Germinal center (tissue), 1 donor: ENCODE measurements at places on chromosomes 1 and 21.
A peak's percentile ranks its signal among the peaks of the same experiment; 100 is the strongest.

DNA sequence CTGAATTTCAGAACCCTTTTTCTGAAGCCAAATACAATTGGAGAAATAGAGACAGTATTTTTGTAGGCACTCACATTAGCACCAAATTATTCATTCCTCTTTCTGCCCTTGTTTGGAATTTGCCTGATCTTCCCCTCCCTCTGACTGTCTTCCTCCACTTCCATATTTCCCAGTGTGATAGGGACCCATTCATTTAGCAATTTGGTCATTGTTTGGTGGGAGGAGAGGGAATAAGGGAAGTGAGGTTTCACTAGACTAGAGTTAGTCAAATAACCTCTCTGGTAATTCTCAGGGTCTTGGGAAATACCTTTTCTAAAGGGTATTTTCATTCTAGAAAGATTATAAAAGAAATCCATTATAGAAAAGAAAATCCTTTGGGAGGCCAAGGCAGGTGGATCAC is 31.0 kb upstream of the MTMR11 start:
- DNase-seq, result no peak

DNA sequence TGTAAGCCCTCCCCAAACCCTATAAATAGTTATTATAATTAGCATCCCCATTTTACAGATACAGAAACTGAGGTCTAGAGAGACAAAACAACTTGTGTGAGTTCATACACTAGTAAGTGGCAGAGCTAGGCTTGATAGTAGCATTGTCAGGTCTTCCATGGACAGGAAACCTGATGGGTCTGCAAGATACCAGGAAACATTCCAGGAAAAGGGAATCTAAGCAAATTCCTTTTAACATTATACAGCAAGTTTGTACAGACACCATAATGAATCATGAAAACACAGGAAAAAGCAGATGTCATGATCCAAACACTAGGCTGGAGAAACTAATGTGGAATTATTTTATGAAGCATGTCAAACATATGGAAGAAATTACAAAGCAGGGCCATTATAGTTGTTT is 89.1 kb upstream of the KCNK2 start:
- no peak for DNase-seq

GRCh38 chr1:232664844-232665777 is 35.2 kb upstream of the SIPA1L2 start:
- DNase-seq, result no peak

- DNase-seq, result no peak
Observed at GRCh38 chr1:215251428-215251827, 168.9 kb downstream of the KCNK2 start.

DNA sequence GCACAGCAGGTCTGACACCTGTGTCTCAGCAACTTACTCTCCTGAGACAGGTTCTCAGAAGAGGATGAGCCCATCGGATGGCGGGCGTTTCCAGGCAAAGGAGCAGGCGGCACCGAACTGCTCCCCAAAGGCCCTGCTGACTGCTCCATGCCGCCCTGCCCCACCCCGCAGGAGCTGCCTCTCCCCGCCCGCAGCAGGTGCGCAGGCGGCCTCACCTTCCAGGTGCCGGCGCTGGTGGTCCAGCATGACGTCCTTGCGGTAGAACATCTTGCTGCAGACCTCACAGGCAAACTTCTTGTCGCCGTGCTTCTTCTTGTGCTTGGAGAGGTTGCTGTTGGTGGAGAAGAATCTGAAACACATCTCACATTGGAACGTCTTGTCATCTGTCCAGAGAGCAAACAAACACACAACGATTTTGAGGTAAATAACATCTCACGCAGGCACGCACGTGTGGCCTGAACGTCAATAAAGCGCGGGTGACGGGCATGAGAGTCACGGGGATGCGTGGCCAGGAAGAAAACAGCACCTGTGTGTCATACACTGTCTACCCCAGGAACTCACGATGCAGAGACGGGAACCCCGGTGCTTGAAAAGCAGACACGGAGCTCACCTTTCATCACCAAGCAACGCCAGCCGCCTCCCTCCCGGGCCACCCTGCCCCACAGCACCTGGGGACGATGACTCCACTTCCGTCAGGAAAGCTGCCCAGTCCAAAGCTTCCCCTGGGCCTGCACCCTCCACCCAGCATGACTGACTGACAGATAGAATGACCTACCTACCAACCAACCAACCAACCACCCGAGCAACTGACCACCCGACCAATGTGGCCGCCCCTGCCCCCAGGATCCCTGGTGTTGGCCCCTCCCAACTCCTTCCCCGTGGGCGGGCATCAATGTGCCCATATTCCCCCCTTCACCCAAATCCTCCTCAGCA is 50.9 kb downstream of the PRDM15 start:
- no peak for DNase-seq

DNA sequence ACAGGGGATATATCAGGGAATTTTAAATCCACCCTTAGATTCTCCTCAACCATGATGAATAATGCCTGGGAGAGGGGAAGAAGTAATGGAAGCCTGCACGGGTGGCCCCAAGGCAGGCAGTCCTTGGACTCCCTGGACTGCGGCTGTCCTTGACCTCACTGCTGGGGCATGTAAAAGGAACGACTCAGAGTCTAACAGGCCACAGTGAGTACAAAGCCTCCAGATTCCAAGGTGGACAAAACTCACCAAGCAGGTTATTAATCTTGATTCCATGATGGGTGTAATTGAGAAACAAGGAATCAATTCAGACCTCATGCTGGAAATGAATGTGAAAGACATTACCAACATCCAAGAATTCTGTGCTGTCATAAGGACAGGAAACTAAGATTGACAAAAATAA is 13.0 kb upstream of the ARHGAP29 start:
- no peak for DNase-seq

- no peak for DNase-seq
Observed at GRCh38 chr21:29827647-29828046, 112.1 kb downstream of the GRIK1 start.

DNA sequence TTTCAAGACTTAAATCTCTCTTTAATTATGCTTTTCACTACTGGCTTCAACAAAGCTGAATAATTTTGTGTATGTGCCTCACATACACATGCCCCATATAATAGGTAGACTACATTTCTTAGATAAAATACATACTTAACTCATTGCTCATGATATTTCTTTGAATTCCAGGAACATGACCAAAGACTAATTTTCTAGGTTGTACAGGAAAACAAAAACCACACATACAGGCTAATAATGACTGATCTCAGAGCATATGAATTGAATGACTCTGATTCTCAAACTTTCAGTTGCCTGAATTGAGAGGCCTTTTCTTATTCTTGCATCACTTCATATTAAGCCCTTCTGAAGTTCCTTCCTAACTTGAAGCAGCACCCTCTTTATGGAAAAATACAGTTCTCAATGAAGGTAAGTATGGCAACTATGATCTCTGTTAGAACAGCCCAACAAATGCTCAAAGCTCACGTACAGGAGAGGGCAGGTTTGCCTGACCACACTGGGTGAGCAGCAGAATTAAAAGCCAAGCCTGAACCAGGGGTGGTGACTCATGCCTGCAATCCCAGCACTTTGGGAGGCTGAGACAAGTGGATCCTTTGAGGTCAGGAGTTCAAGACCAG is 22.6 kb upstream of the UAP1 start:
- no peak for DNase-seq

DNA sequence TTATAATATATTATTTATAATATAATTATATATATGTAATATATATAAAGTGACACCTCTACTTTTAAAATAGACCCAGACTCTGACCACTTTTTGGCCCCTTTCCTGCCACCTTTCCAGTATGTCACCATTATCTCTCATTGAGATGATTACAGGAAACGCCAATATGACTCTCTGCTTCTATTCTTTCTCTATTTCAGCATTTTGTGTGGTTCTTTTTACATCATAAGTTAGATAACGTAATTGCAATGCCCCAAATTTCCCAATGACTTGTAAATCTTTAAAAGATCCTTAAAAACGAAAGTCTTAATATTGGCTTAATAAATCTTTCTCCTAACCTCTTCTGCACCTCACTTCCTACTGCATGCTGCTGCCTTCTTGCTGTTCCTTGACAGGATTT is 8.1 kb upstream of the GBP5 start:
- no peak for DNase-seq

GRCh38 chr21:31887391-31887841 is 14.6 kb downstream of the HUNK start:
- no peak for DNase-seq

GRCh38 chr1:154327466-154328317 is 2.4 kb downstream of the ATP8B2 start:
- DNase-seq, result peak; percentile 44

DNA sequence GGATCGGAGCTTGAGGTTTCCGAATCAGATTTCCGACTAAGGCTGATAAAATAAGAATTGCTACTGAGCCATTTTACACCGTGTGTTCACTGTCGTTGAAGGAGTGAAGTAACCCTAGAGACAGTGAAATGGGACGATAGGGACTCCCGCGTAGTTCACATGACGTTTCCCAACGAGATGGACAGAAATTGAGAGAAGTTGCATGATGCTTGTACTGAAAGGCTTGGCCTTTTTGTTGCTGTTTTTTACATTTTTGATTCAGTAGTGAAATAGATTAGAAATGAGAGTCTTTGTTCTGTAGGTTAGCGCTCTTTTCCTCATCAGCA is 1.2 kb downstream of the KHDRBS1 start:
- no peak for DNase-seq

- DNase-seq, result no peak
Observed at GRCh38 chr1:157856538-157856937, 14.9 kb upstream of the CD5L start.

- DNase-seq, result no peak
Observed at GRCh38 chr1:179393721-179394120, 27.9 kb downstream of the AXDND1 start.

- no peak for DNase-seq
Observed at GRCh38 chr1:66692681-66693080, 59.6 kb upstream of the DYNLT5 start.

- DNase-seq, result no peak
Observed at GRCh38 chr1:89878256-89878655, 57.4 kb downstream of the LRRC8D start.

GRCh38 chr1:169137357-169137756 is 30.9 kb downstream of the ATP1B1 start:
- DNase-seq, result no peak

DNA sequence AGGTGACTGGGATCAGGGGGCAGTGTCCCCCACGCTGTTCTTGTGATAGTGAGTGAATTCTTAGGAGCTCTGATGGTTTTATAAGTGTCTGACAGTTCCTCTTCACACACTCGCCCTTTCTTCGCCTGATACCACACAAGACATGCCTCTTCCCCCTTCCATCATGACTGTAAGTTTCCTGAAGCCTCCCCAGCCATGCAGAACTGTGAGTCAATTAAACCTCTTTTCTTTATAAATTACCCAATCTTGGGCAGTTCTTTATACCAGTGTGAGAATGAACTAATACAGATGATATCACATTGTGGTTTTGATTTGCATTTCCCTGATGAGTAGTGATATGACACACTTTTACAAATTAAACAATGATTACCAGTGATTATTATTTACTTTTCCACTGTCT is 229.9 kb downstream of the AKT3 start:
- DNase-seq, result no peak

GRCh38 chr1:57963581-57963980 is 539.7 kb upstream of the DAB1 start:
- DNase-seq, result no peak

GRCh38 chr1:203488539-203488938 is 5.4 kb upstream of the OPTC start:
- no peak for DNase-seq

DNA sequence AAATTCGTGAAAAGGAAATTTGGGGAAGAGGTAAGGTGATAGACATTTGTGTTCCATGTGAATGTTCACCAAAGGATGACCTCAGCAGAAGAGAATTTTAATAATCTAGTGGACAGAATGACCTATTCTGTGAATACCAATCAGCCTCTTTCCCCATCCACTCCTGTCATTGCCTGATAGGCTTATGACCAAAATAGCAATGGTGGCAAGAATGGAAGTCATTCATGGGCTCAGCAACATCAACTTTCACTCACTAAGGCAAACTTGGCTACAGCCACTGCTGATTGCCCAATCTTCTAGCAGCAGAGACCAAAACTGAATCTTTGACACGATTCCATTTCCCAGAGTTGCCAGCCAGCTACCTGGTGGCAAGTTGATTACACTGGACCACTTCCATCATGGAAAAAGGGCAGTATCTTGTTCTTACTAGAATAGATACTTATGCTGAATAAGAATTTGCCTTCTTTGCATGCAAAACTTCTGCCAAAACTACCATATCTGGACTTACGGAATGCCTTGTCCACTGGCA is 348.7 kb upstream of the PBX1 start:
- DNase-seq, result no peak

DNA sequence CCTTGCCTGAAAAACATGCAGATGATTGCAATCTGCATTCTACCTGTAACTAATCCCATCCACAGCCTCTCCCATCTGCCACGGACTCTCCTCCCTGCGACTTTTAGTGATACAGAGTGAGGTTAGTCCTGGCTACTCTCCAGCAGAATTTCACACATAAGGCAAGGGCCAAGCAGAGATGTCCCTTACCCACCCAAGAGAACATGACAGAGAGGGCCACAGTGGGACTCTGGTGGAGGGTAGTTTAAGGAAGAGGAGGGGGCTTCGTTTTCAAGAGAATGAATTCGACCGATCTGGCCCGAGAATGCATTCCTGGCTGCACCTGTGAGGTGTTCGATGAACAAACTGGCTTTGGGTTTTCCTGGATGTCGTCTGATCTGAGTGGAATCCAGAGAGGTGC is 87.5 kb upstream of the SIM2 start:
- no peak for DNase-seq

DNA sequence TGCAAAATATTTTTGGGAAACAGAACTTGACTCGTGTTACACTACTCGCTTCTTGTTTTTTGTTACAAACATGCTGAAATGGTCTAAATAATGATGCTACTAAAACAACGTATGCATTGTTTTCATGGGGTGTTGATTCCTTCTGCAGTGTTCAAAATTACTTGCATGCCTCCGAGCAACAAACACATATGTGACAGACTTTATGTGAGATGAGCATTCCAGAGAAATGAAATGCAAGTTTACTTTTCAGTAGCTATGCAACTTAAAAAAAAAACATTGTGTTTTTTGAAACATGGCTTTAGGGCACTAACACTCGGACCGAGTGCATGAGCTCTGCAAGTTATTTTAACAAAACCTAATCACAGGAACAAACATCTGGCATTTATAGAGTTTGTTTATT is 84.8 kb downstream of the CAMTA1 start:
- no peak for DNase-seq

- DNase-seq, result peak; percentile 5
Observed at GRCh38 chr1:243849421-243850201, 432 bp downstream of the AKT3 start.

- no peak for DNase-seq
Observed at GRCh38 chr1:204382714-204383083, 23.0 kb upstream of the PLEKHA6 start.
